Activated CD8-positive, alpha-beta memory T cell treated with anti-CD3 and anti-CD28 coated beads for 4 hours (primary cell): ENCODE measurements at places on chromosomes 2 and 18.

DNA sequence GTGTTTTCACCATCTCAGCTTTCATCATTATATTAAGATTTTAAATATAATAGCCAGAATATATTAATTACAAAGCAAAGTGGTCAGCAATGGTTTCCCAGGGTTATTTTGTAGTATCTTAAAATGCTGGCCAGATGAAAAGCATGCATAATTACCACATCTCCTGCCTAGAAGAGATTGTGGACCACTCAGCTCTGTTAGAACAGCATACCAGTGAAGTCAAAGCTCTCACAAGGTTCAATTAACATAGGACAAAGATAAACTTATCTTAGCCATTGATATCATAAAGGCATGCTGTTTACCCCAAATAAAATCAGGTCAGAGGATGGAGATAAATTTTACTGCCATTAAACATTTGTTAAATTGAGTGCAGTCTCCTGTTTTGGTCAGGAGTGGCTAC is 19.3 kb upstream of the PDE1A start:
- DNase-seq, result no peak

GRCh38 chr18:79744625-79745024 is 53.1 kb upstream of the KCNG2 start:
- no peak for DNase-seq

- no peak for DNase-seq
Measured at GRCh38 chr2:220090050-220090449, 462.6 kb downstream of the SLC4A3 start.

GRCh38 chr2:189483980-189484740 is 42.9 kb downstream of the WDR75 start:
- no peak for DNase-seq

DNA sequence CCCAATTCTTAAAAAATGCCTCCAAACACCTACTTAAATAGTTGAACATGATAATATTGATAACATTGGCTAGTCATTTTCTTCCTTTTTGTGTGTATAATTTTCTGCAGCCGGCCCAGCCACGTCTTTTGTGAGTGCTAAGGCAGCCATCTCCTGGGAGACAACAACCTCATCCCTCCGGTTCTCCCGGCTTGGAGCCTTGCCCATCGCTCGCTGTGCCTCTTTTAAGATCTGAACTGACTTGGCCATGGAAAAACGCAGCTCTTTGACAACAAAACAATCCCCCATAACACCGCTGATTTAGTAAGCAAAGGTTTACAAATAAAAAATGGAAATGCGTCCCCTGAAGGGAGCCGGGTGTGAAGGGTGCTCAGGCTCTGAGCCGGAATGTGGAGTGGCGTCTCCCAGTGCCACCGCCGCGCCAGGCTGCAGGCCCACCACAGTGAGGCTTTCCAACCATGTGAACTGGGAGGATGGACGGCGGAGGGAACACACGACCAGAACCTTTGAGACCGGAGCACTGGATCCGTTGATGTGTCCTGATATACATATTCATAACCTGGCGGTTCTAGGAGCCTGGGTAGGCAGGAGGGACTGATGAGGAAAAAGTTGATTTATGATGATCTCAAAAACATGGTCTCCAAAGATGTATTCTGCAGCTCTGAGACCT is 87.4 kb downstream of the SMIM21 start:
- DNase-seq, result no peak

GRCh38 chr2:73896362-73897239 is 3.8 kb downstream of the ACTG2 start:
- peak; percentile 17 for DNase-seq

GRCh38 chr18:33826151-33826550 is 248.1 kb downstream of the ASXL3 start:
- no peak for DNase-seq

DNA sequence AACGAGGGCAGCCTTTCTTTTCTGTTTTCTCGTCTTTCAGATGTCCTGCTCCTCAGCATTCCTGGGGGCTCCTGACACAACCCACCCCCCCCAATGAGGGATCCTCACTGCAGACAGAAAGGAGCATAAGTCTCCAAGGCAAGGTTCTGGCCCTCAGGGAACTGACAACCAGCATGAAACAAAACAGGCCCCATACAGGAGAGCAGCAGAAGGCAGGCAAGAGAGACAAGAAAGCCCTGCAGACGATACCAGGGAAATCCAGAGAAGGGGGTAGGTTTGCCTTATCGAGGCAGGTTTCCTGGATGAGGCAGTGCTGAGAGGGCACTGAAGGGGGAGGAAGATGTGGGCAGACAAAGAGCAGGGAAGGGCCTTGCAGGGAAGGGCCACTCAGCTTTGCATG is 103.9 kb upstream of the EPAS1 start:
- no peak for DNase-seq

- no peak for DNase-seq
Measured at GRCh38 chr2:216648105-216648504, 14.9 kb downstream of the IGFBP2 start.

DNA sequence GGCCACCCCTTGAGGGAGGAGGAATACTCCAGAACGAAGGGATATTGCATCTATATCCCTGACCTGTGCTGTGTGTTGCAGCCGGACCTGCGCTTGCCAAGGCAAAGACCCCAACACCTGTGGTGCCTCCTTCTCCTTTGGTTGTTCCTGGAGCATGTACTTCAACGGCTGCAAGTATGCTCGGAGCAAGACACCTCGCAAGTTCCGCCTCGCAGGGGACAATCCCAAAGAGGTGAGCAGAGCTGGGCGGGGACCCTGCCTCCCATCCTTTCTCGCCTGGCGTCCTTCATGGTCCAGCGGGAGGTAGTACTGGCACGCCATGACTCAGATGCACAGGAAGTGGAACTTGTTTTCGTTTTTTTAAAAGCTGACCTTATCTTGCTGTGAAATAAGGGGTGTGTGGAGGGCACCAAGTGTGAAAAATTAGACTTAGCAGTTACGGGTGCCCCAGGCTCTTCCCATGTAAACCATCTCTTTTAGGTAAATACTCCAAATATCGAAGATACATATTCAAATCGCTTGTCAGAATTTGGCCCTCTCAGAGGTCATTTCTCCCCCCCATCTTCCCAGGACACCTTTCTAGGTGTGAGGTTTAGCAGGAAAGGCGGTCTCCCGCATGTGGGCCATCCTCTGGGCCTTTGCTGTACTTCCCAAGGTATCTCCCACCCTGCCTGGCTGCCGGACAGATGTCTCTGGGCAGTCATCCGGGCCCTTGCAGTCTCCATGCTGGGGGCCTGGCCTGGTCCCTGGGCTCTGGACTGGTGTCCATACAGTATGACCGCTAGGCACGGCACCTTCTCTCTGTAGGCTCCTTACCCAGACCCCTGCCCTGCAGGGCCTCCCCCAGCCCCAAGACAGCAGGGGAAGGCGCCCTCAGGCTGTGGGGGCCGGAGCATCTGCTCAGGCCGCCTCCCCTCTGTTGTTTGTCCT is 57.6 kb downstream of the BOLA3 start:
- DNase-seq, result no peak

DNA sequence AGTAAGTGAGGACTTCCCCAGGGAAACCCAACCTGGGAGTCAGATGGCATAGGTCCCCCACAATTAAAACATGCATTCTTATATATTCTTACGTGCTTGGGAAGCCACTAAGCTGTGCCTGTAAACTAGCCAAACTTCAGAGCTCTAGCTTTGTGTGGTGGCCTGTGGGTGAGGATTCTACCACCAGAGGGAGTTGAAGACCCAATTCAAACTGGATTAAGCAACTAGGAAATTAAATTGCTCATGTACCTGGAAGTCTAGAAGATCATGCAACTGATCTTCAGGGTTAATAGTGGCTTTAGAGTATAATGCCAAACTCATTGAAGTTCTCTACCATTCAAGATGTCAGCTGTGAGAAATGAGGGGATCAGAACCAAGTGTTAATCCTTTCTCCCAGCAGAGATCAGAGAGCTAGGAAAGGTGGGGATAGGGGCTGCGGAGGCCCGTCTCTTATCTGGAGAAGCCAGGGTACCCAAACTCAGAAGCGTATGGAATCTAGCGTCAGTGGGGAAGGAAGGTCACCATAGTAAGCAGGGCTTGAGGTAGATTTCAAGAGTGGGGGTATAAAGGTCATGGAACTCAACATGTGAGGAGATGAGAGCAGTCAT is 53.2 kb upstream of the CCDC85A start:
- no peak for DNase-seq

GRCh38 chr18:68992719-68993482 is 195.0 kb downstream of the CCDC102B start:
- DNase-seq, result no peak

GRCh38 chr2:69305712-69306392 is 81.2 kb downstream of the GFPT1 start:
- no peak for DNase-seq

DNA sequence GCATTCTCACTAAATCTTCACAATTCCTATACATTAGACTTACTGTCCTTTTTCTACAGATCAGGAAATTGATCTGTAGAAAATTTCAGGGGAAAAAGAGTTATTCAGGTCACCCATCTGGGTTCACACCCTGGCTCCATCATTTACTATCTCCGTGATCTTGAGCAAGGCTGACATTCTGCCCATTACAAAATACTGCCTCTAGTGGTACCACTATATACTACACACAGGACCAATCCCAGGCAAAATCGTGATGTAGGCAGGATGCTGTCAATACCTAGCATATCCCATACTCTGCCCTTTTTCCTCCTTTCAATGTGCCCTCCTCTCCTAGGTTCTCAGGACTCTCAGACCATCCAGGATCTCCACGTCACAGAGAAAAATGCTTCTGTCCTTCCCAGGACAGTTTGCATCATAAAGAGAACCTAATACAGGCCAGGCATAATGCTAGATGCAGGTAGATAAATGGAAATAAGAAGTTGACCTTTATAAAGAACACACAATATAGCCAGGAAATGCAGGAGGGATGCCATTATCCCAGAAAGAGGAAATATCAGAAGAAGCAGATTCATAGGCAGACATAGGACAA is 101.9 kb downstream of the CDH20 start:
- DNase-seq, result no peak

DNA sequence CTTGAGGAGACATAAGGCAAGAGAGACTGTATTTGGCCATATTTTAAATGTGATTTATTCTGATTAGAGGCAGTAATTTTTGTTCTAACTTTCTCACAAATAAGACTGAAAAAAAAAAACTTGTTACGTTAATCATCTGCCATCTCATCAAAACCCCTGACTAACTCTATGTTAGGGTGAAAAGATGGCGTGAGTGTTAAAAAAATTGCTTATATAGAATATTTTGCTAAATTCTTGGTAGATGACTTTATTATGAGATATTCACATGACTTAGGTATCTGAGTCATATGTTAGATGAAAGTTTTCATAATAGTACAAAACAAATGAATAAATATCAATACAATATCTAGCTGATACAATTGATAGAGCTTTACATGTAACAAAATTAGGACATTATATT is 1508.7 kb upstream of the TMEFF2 start:
- DNase-seq, result no peak

DNA sequence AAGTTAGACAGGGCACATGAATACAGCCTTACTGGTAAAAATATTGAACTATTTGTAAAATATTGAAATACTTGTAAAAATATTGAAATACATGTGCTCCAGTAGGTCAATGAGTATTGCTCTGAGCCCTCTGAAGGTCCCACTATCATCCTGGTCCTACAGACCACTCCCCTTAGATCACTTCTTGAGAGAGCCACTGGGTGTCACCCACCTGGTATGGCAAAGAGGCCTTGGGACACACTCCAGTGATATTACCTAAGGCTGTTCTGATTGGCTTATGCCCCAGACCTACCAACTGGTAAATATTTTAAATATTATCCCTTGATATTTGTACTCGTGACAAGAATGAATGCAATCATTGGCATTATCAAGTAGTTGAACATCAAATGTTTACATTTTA is 5.0 kb downstream of the THSD7B start:
- DNase-seq, result no peak

DNA sequence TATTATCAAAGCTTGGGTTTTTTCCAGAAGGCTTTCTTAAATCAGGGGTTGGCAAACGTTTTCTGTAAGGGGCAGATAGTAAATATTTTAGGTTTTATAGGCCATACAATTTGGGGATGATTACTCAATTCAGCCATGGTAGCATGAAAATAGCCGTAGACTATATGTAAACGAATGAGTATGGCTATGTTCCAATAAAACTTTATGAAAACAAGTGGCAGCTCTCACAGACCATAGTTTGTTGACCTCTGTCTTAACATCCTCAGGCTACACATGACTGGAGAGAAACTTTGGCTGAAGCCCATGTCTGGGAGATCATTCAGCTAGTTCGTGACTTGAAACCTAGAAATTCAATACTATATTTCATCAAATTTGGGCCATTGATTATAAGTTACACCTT is 30.2 kb downstream of the UGP2 start:
- DNase-seq, result no peak

DNA sequence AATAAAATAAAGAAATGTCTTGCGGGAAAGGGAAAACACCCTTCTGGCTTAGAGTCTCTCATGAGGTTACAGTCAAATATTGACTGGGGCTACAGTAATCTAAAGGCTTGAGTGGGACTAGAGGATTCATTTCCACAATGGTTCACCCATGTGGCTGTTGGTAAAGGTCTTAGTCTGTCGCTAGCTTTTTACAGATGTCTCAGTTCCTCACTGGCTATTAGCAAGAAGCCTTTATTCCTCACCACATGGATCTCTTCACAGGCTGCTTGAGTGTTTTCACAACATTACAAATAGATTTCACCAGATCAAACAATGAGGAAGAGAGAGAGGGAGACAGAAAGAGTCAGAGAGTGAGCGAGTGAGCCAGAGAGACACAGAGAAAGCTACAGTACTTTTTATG is 8.3 kb upstream of the ZC3H15 start:
- DNase-seq, result no peak
